Pons (tissue), 1 donor: ENCODE measurements at places on chromosomes 7 and 10.

DNA sequence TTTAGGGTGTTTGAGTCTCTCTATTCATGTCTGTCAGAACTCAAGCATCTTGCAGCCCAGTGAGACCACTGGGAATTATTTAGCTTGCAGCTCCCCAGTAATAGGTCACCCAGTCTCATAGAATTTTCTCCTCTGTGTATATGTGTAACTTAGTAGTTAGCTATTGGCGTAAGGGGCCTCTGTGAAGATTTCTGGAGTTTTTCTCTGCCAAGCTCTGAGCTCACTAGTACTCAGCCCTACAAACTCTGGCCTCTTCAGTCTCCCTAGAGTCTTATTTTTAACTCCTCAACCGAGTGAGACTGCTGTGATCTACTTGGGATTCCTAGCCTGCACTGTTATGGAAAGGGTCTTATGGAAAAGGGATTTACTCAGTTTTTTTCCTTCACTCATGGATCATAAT, 90.2 kb downstream of the PPP1R9A start:
- no peak for DNase-seq

- no peak for DNase-seq
These were observed 48.9 kb downstream of the KIFBP start for GRCh38 chr10:69037489-69037888.

DNA sequence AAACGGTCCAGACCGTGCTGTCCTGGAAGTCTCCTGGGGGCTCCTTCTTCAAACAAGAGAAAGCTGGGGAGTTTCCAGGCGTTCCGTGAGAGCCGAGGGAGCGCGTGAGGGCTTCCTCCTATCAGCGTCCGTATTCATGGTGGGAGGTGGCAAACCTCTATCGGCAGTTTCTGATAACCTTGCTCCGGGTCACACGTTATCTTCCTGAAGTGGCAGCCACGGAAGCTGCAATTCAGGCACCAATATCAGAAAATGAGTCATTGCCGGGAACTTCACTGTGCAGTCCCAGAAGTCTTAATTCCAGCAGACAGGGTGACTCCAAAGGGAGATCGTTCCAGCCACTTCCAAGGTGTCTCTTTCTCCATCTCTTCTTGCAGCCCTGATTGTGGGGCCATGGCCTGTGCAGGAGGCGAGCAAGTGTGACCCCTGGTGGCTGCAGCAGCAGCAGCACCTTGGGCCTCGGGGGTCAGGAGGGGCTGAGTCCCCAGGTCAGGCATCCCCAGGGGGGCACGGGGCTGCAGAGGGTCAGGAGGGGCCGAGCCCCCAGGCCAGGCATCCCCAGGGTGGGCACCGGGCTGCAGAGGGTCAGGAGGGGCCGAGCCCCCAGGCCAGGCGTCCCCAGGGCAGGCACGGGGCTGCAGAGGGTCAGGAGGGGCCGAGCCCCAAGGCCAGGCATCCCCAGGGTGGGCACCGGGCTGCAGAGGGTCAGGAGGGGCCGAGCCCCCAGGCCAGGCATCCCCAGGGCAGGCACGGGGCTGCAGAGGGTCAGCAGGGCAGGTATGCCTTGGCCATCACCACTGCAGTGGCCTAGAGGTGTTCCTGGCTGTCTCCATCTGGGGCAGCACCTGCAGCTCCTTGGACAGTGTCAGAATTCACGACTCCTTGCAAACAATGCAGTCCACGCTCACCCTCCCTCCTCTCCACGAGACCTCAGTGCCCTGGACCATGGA, 538.7 kb downstream of the DNAJB6 start:
- peak; percentile 21 for DNase-seq

DNA sequence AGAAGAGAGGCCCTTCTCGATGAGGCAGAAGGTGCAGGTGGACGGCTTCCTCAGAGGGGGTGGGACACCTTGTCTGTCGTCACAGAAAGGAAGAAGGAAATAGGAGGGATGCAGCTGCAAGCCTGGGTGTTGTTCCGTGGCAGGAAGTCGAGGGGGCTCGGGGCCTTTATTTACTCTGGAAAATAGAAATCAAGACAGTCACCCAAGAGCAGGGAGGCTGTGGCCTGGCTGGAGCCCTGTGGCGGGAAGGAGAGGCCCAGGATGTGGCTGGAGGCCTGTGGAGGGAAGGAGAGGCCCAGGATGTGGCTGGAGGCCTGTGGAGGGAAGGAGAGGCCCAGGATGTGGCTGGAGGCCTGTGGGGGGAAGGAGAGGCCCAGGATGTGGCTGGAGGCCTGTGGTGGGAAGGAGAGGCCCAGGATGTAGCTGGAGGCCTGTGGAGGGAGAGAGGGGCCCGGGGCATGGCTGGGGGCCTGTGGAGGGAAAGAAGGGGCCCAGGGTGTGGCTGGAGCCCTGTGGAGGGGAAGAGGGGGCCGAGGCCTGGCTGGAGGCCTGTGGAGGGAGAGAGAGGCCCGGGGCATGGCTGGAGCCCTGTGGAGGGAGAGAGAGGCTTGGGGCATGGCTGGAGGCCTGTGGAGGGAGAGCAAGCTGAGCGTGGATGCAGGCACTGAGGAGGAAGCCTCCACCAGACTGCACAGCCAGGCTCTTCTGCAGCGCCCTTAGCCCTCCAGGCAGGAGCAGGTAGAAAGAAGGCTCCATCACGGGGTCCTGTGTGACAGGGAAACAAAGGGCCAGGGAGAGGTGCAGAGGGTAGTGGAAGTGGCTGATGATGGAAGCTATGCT, 97.3 kb upstream of the SFMBT2 start:
- no peak for DNase-seq

- no peak for DNase-seq
These were observed 8.8 kb upstream of the ZNF503 start for GRCh38 chr10:75410132-75411005.

DNA sequence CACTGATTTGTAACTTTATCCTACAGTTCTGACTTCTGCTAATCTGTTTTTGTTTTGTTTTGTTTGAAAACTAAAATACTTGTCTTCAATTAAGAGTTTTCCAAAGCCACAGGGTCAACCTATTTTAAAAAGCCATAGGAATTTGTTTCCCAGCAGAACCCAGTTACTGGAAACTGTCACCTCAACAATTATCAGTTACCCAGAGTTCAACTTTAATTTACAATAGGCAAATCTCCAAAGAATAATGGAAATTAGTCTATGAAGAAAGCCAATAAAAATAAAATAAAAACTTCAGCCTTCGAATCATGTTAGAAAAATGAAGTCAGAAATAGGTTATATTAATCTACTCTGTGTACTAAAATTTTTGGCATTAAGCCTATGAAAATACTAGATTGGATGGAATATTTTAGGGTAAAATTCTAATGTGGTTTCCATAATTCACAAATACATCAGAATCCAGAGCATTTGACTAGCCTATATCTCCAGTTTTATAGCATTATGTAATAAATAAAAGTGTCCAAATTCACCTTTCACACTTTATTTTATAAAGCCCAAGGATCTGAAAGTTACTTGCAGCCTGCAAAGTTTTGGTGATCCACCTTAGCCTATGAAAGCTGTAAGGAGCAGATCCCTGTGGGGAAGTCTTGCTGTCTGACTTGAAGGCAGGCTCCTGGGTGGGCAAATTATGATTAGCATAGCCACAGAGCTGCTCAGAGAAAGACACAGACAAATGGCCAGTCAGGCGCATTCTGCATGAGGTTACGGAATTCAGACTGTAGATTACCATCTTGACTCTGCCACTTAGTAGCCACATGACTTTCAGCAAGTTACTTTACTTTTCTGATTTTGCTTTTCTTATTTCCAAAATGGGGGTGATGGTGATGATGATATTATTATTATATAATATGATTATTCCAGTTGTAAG, 250.0 kb upstream of the HGF start:
- DNase-seq: no peak

DNA sequence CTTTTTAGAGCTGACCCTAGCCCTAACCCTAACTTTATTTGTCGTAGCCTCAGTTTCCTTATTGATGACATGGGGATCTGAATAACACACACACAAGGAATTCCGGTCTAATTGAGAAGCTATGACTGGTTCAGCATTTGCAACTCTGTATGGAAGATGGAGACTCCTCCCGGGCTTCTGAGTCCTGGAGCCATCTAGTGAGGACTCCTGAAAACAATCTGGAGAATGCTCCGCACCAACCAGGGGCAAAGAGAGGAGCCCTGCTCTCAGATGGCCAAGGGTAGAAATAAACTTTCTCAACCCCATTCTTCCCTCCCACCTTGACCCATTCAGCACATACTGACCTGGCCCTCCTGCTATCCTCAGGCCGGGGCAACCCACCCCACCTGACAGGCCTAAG, 26.4 kb downstream of the MBL2 start:
- DNase-seq: no peak

- DNase-seq: peak; percentile 19
These were observed 145.7 kb upstream of the AHR start for GRCh38 chr7:17152721-17153120.

DNA sequence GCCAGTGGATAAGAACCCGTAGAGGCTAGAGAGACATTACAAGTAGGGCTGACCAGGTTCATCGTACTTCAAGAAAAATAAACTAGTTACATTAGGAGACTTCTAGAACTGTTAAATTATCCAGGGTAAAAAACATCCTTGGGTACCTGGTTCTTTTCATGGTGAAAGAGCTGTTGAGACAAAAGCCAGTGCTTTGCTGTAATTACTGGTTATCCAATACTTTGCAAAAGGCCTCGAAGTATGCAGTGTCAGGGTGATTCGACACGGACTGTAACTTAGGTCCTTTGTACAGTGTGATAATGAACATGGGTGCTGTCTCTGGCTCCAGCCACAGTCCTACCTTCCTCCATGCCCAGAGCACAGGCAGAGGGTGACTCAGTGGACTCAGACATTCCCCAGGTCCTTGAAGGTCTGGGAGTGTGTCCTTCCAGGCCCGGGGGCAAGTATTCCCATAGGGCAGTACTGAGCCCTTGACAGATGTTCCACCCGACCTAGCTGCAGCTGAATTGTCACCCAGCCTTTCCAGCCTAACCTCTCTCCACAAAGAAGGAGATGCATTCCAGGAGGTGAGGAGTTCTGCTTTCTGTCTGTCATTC, 123.6 kb upstream of the TMEM72 start:
- DNase-seq: no peak

DNA sequence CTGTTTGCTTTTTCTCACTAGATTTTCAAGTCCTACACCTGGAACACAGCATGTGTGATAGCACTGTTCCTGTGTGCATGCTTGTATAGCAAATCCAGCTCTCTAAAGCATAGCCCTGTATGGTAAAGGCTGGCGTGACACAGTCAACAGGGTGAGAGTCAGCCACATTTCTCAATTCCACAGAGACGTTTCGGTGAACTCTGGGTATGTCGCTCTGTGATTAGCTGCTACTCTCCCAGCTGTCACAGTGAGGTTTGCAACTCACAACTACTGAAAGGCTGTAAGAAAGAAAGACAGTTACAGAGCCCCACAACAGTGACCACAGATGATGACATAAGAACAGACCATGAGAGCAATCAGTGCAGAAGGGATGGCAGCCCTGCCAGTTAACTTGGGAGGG, 170.6 kb upstream of the IMMP2L start:
- no peak for DNase-seq

GRCh38 chr7:140260352-140261104, 83.7 kb upstream of the KDM7A start:
- peak; percentile 96 for DNase-seq

GRCh38 chr10:22539579-22540298, 174.6 kb downstream of the PIP4K2A start:
- no peak for DNase-seq

- peak; percentile 16 for DNase-seq
These were observed 81.3 kb downstream of the VWDE start for GRCh38 chr7:12322284-12322902.

DNA sequence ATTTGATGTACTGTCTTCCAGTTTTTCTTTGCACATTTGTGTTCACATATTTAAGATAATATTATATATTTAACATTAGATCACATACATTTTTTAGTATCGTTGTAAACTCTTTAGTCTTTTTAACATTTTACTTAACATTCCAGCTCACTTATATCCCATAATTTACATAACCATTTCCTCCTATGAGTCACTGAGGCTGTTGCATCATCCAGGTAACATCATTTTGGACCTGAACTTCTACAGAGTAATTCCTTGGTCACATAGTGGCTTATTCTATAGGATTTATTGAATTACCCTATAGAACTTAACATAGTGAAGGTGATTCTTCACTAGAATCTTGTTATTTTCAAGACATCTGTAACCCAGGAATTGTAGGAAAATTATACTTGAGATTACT, 194.4 kb downstream of the POU6F2 start:
- DNase-seq: no peak

DNA sequence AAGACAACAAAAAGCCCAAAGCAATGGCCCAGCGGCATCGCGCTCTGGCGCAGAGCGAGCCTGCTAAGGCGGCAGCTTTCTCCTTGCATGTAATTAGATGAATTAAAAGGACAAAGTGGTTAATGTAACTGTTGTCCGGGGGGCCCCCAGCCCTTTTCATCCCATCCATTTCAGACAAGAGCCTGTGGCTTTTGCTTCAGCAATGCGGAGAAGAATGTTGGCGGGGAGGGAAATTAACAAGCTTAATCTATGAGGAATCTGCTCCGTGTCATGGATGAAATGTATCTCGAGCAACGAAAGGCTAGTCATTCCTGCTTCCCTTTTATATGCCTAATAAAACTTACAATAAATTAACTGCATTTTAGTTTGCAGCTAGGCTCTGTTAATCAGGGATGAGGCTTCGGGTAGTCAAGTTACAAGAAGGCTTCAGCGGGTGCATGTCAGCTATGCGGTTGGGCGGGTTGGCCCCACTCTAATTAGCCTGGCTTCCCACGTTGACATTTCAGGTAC, 203.3 kb downstream of the BUB3 start:
- DNase-seq: no peak

GRCh38 chr7:22572937-22573336, 72.9 kb upstream of the STEAP1B start:
- DNase-seq: no peak

GRCh38 chr7:33040803-33041516, 21.6 kb downstream of the NT5C3A start:
- peak; percentile 19 for DNase-seq

- no peak for DNase-seq
These were observed 77.5 kb downstream of the LRRC4 start for GRCh38 chr7:127953423-127954356.

DNA sequence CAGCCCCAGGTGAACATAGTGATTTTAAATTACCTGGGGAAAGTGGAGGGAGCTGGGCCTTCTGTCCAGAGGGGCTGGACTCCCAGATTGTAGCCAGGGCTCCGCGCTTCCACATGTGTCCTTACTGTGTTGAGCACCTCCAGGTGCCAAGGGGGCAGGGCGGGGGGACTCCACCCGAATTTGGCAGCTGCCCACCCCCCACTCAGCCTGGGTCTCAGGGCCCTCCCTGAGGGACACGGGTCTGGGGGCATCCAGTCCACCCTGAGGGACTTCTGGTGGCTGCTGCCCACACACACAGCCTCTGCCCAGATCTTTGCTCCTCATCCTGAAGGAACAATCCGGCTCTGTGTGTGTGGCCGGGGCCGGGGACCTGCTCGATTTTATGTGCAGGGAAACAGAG, 28.2 kb upstream of the ADGRA1 start:
- no peak for DNase-seq

- no peak for DNase-seq
These were observed 185.4 kb downstream of the DNAJB6 start for GRCh38 chr7:157522189-157522588.
